Stimulated activated CD4-positive, alpha-beta T cell treated with anti-CD3 and anti-CD28 coated beads, Interleukin-1b, Interleukin-23, amount 100 ng/mL, for 4 hours (primary cell): ENCODE measurements at places on chromosomes 11 and 22.
A peak's percentile ranks its signal among the peaks of the same experiment; 100 is the strongest.

DNA sequence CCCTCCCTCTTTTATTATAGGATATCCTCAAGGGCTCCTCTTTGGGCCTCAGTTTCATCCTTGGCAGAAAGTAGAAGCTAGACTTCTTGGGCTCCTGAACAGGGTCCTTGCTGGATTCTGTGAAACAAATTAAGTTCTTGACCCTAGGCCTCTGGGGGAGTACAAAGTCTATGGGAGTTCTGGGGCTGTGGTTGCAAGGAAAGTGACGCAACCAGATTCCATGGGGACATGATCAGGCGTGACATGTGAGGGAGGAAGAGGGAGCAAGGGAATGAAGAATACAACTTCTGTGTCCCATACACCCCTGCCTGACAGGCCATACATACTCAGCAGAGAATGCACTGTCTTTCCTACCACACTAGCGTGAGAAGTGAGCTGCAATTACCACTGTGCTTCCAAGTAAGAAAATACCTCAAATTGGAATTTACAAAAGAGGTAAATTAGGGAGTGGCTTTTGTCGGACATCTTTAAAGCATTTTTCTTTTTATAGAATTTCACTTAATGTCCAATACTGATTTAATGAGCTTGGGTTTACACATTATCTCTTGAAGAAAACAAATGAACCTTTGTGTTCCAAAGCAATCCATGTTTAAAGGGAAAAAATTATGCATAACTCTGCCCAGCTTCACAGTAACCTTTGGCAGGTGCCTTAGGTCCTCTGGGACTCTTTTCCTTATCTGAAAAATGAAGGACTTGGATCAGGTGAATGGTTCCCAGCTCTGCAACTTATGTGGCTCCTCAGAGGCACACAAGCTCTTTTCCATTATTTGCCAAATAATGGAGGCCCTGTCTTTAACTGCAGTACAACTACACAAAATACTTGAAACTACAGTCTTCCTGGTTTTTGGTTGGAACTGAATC is 38.9 kb downstream of the LIMK2 start:
- no peak for DNase-seq

DNA sequence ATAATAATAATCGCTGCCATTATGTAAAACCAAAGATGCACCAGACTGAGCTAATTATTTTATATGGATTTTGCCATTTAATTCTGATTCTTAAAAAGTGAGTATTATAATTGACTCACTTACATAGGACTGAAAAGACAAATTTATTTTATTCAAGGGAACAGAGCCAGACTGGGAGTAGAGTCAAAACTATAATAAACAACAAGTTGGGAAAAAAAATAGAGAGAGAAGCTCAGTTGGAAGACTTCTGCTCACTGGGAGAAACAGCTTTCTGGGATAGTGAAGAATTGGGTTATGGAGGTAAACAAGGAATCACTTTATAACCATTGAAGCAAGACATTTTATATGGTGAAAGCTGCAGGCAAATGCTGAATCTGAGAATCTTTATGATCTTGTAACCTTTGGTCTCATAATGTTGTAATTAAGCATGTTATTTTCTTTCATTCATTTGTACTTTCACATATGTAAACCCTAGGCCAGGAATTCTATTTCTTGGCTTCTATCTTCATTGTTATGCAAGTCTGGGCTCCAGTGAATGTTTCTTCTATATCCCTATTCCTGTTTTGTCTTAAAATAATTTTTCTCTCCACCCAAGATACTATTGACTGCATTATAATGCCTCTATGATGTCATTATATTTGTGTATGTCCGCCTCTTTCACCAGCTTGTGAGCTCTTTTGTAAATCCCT is 725.3 kb upstream of the CCDC179 start:
- no peak for DNase-seq

GRCh38 chr22:27212617-27213177 is 555.3 kb downstream of the MIAT start:
- no peak for DNase-seq

- DNase-seq: no peak
Measured at GRCh38 chr22:47837703-47838102, 1075.3 kb downstream of the TBC1D22A start.

GRCh38 chr11:86938203-86938899 is 16.8 kb downstream of the FZD4 start:
- DNase-seq: no peak

DNA sequence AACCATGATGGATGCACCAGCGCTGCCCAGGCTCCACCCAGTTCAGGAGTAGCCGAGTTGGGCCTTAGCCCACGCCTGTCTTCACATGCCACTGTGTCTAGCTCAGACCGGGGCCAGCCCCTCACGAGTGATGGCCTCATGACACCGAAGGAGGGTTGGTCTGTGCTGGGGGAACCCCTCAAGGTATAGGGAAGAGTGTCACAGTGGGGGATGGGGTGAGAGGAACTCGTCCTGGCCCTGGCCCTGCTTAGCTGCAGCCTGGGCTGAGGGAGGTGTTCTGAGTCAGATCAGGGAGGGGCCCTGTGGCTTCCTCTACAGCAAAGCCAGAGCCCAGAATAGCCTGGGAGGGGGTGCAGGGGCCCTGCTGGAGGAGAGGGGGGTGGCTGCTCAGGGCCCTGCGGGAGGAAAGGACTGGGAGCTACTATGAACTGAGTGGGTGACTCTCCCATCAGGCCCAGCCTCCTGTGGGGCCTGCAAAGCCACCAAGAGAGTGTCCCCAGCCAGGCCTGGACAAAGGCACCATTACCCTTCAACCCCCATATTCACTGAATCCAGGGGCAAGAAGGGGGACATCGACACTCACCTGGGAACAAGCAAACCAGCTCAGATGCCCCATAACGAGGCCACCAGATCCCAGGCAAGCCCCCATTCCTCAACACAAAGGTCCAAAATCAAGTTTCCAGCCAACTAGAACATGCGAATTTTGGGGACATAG is 41.2 kb downstream of the IGLL5 start:
- DNase-seq: no peak

DNA sequence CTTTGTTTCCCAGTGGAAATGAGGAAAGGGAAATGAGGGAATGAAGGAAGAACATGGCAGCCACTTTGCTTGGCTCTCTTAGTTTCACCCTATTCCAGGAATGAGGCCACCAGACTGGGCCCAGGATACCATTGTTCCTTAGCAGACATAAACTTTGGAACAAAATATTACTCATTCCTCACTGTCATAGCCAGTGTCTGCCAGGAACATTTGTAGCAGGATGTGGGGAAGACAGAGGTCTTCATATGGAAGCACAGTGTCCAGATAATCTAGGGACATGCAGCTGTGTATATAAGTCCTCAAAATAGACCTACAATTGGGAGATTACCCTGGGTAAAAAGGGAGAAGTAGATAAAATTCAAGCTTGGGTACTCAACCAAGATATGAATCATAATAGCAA is 15.2 kb upstream of the FUT4 start:
- DNase-seq: no peak

- no peak for DNase-seq
Measured at GRCh38 chr11:104736502-104736901, 161.8 kb downstream of the CASP12 start.

DNA sequence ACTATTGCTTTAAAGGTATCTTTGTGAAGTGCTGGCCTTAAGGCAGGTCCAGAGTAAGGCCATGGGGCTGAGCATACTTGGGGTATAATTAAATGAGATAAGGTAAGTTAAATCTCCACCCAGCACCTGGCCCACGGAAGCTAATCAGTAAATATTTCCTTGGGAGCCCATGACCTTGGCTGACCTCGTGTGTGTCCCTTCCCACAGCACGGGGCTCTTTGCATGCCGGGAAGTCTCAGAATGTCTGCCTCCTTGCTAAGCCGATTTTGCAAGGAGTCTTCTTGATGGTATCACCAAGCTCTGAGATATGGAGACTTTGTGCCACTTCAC is 46.5 kb downstream of the ADM start:
- no peak for DNase-seq

- no peak for DNase-seq
Measured at GRCh38 chr11:17932472-17932871, 80.4 kb downstream of the SERGEF start.

GRCh38 chr11:403021-403760 is 9.2 kb downstream of the PKP3 start:
- no peak for DNase-seq

GRCh38 chr11:64776425-64776824 is 1.9 kb downstream of the SF1 start:
- no peak for DNase-seq

GRCh38 chr22:43142880-43143562 is at the start of gene MCAT:
Gene MCAT, minus strand, starts transcription at chr22:43143398. Its CDS starts 50 bp downstream, at chr22:43143348.
- DNase-seq: peak; percentile 66

- no peak for DNase-seq
Measured at GRCh38 chr11:108909921-108910320, 245.1 kb downstream of the DDX10 start.

GRCh38 chr11:17563961-17564686 is 17.1 kb downstream of the OTOG start:
- DNase-seq: no peak

DNA sequence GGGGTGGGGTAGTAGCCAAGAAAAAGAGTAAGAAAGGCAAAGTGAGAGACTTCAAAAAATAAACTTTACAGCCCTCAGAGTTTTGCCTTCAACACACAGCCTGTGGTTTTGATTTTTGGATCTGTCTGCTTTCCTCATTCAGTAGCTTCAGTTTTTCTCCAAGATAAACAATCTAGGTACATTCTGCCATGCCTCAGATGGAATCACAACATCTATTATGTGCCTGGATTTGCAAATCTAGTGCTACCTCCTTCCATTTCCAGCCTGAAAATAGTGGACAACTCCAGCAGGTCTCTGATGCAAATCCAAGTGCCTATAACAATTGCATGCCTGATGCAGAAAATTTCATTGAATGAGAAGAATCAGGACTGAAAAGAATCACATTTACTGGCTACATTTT is 206.6 kb upstream of the GUCY1A2 start:
- DNase-seq: no peak

DNA sequence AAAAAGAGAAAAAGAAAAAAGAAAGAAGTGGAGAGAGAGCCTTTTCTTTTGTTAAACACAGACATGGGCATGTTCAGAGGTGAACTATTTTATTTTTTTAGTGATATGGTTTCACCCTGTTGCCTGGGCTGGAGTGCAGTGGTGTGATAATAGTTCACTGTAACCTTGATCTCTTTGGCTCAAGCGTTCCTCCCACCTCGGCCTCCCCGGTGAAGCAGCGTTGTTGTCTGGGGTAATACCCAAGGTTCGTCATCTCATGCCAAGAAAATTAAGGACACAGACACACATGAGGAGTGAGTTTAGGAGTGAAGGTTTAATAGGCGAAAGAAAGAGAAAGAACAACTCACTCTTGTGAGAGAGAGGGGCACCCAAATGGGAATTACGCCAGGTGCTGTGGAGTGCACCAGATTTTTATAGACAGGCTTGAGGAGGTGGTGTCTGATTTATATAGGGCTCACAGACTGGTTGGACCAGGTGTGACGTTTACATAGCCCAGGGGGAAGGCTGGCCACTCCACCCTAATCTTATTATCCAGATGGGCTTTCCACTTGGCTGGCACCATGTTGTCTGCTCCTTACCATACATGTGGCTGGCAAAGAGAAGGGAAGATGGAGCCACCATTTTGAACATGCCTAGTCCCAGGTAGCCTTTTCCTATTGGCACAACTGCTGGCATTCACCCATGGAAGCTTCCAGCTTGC is 42.3 kb downstream of the GRAMD1B start:
- DNase-seq: no peak

DNA sequence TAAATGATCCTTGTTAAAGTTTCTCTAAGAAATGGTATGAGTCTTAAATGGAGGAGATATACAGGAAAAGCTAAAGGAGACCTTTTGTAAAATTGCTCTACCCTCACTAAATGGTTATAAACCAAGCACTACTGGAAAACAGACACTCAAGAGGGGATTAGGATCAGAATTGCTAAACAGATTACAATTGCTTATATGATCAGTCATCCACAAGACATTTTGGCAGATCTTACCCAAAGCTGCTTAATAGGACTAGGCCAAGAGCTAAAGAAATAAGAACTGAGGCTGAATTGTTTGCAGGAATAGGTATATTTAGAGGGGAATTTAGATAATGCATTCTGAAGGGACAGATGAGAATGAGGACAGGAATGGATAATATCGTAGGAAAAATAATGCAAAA is 9.5 kb downstream of the HARBI1 start:
- no peak for DNase-seq

GRCh38 chr11:70666311-70666710 is 268.0 kb downstream of the CTTN start:
- DNase-seq: no peak

DNA sequence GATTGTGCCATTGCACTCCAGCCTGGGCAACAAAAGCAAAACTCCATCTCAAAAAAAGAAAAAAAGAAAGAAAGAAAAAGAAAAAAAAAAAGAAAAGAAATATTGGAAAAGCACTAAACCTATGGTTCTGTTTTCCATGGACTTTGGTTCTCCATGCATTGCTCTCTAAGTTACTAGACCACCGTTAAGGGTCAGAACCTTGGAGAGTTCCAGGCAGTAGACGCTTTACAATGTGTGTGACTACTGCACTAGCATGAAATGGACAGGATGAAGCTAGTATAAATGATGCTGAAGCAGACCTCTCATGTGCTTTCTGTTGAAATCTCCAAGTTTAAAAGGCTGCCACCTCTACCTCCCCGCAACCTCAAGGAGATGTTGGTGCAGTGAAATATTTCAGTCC is 63.5 kb downstream of the SIK2 start:
- DNase-seq: no peak

GRCh38 chr11:355581-356458 is 13.5 kb upstream of the B4GALNT4 start:
- DNase-seq: peak; percentile 87

DNA sequence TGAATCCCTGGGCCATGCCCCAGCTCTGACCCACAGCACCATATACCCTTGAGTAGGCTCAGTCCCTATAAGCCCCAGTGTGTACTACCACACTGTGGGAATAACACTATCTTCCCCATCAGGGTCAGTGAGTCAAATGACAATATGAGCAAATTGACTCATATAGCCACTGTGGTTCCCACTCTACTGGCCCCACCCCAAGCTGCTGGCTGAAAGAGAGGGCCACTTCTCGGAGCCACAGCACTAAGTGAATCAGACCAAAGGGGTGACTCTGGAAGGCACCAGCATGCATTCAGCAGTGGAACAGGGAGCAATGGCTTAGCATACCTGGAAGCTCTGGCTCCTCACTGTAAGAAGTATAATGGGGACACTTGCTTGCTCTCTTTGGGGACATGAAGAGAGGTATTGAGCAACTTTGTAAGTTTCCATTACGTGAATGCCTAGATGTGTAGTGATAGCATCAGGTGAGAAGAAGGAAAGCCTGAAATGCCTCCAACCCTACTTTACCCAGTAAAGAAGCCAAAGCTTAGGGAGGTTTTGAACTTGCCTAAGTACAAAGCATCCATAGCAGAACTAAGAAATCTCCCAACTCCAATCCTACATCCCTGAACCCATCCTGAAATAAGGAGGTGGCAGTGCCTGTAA is 13.5 kb downstream of the CD59 start:
- DNase-seq: no peak

- DNase-seq: no peak
Measured at GRCh38 chr11:9377036-9377435, 7.4 kb upstream of the IPO7 start.

- DNase-seq: no peak
Measured at GRCh38 chr11:61144511-61145179, 16.6 kb downstream of the VPS37C start.

GRCh38 chr22:36728505-36728904 is 25.0 kb upstream of the CACNG2 start:
- DNase-seq: no peak

GRCh38 chr11:14248580-14248981 is 110.4 kb downstream of the RRAS2 start:
- no peak for DNase-seq
